ENCODE measurements at places on chromosomes 1 and 21. TPM values are rescaled to one million over a fixed set of nuclear protein-coding genes. Genes with fewer than 3 reads are reported as not detected.

HRNR gene
- 2.3 TPM for polyA plus RNA-seq

PROX1 gene
- polyA plus RNA-seq: 7.4 TPM

CLIC4 gene
- polyA plus RNA-seq: 165 TPM

CD1B gene
- not detected for polyA plus RNA-seq

ORC1 gene
- polyA plus RNA-seq: 7.5 TPM

CYYR1 gene
- polyA plus RNA-seq: 49.4 TPM

All from renal pelvis (tissue), 12 donors.